ENCODE measurements at places on chromosomes 3 and 15.
A peak's percentile ranks its signal among the peaks of the same experiment; 100 is the strongest.

DNA sequence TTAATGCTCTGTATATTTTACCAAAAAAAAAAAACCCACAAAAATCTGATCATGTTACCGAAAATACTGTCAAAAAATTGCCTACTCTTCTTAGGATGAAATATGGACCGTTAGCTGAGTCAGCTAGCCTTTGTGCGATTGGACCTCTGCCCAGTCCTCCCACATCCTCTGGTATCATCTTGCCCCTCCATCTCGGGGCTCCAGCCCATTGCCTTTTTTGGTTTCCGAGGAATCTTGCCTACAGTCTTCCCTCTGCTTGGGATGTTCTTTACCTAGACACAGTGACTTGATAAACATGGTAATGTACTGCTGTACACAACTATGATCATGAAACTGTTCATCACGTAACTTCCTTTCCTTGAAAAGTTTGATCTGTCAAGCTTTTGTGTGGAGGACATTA is 371.4 kb downstream of the SV2B start:
- no peak for DNase-seq

DNA sequence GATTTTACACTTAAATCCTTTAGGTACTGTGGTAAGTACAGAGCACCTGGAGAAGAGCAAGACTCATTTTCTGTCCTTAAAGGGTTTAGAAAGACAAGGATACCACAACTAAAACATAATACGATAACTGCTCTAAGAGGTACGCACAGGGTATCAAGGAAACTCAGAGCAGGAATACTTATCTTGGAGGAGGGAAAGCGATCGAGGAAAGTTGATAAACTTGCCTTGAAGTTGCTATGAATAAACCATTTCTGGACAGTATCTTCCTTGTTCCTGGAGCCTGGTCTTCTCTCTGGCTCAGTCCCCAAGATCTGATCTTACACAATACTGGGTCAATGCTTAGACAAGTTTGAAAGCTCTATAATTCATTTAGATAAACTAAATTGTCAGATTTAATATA is 17.6 kb upstream of the GATM start:
- no peak for DNase-seq

GRCh38 chr15:60458721-60459120 is 20.2 kb downstream of the ICE2 start:
- no peak for DNase-seq

DNA sequence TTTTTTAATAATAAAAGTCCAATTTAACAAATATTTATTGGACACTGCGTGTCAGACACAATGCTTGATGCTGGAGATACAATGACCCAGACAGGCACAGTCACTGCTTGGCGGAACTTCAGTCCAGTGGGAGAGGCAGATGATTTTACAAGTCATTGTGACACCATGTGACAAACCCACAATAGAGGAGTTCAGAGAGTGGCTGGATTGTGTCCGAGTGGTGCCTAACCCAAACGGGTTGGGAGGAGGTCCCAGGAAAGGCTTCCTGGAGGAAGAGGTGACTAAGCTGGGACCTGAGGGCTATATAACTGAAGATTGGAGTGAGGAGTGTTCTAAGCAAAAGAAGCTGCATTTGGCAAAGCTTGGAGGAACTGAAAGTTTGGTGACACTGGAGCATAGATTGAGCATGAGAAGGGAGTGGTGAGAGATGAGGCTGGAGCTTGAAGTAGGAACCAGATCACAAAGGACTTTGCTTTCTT is 41.4 kb downstream of the CRTC3 start:
- DNase-seq, result no peak

DNA sequence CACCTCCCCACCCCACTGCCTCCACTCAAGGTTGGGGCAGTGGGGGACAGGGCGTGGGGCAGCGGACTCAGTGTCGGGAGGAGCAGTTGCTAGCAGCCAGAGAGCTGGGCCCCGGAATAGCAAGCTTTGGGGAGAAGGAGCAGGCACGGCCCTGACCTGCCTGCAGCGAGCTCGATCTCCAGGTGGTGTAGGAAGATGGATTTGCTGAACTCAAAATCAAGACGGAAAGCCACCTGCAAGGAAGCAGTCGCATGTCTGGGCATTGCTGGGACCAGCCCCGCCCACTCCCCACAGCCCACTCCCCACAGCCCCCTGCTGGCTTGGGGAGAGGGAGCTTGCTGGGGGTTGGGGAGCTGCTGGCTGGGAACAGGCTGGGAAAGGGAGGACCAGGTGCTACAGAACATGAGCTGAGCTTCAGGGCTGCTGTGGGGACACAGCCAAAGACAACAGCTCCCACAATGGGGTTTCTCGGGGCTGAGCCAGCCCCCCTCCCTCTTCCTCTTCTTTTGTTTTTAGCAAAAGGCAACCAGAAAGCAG is 38.0 kb downstream of the FEM1B start:
- no peak for DNase-seq

DNA sequence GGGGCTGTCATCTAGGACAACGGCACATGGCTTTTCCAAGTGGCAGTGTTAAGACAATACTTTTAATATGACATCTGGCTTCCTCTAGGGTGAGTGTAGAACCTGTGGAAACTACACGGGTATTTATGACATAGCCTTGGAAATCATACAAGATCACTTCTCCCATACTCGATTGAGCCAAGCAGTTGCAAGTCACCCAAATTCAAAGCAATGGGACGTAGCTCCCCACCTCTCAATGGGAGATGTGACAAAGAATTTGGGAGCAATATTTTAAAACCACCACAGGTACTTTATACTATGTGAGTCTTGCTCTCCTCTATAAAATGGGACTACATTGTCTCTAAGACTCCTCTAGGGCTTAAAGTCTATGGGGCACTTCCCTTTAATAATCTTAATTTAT is 93.5 kb downstream of the TGFBR2 start:
- DNase-seq, result no peak

- no peak for DNase-seq
These were observed 362.7 kb upstream of the ARRDC4 start for GRCh38 chr15:97597801-97598200.

DNA sequence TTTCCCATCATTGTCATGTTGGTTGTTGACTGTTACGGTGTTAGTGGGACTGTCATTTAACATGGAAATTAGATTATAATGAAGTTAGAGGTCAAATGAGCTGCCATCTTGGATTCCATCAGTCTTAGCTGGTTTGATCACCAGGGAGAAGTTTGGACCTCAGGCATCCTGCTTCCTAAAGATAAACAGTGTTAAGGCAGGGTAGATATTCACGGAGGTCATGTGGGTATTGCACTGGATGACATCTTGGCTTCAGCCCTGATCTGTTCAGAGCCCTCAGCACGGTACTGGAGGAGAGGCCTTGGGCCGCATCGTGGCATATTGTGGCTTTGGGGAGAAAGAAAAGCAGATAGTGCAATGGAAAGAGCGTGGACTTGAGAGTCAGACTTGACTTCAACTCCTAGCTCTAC is 11.1 kb upstream of the MUC20 start:
- DNase-seq, result no peak

DNA sequence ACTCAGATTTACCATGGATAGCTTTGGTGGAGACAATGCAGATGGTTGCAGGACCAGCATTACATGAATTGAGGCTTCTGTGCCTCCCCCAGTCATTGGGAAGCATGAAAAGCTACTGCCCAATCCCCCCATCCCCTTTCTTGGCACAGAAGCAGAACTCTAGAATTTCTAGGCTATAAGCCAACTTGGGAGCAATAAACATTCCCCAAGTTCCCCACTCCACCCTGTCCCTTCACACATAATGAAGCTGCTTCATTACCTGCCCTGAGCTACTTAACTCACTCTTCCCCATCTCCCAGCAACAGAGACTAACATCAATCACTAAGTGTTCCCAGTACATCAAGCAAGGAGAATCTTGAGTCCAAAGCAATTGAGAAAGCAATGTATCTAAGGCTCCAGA is 164.5 kb downstream of the RORA start:
- DNase-seq, result no peak

GRCh38 chr3:186273586-186273985 is 88.4 kb downstream of the DGKG start:
- DNase-seq, result no peak

GRCh38 chr15:89089316-89090230 is 1.3 kb downstream of the ABHD2 start:
- no peak for DNase-seq

- DNase-seq, result no peak
These were observed 61.5 kb downstream of the ASB7 start for GRCh38 chr15:100663915-100664281.

DNA sequence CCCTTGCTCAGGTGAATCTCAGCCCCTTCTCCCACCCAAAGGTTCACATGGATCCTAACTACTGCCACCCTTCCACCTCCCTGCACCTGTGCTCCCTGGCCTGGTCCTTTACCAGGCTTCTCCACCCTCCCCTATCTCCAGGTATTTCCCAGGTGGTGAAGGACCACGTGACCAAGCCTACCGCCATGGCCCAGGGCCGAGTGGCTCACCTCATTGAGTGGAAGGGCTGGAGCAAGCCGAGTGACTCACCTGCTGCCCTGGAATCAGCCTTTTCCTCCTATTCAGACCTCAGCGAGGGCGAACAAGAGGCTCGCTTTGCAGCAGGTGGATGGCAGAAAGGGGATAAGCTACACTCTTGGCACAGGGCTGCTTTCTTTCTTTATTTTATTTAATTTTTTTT is 4.5 kb downstream of the FAM131A start:
- DNase-seq, result peak; percentile 62

DNA sequence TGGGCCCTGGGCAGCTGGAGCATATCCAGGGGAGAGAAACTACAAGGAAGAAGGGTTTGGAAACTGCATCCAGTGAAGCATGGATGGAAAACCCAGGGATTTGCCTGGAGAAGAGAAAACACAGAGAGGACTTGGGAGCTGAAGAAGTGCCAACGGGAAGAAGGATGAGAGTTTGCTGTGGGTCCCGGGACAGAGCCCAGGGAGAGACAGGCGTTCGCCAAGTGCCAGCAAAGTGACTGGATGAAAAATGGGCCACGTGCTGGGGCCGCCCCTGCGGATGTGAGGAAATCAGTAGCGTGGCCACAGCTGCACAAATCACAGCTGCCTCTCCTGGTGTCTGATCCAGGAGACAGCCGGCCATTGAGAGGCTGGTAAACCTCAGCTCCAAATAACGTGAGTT is 70.4 kb downstream of the HES1 start:
- DNase-seq, result peak; percentile 69

DNA sequence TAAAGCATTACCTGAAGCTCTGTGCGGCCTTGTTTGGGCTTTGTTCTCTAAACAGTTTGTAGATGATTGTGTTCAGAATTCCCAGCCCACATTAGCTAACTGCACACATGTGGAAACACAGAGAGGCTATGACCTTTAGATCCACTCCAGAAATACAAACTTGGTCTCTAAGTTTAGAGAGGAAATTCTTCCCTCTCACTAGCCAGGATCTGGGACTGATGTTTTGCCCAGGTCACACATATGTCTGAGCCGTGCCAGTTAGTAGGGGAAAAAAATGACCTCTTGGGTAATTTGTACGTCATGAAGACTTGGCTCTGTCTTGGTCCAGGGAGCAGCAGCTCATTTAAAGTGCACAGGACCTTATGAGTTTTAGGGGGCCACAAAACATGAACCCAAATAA is 223.1 kb downstream of the RBMS3 start:
- DNase-seq, result no peak

DNA sequence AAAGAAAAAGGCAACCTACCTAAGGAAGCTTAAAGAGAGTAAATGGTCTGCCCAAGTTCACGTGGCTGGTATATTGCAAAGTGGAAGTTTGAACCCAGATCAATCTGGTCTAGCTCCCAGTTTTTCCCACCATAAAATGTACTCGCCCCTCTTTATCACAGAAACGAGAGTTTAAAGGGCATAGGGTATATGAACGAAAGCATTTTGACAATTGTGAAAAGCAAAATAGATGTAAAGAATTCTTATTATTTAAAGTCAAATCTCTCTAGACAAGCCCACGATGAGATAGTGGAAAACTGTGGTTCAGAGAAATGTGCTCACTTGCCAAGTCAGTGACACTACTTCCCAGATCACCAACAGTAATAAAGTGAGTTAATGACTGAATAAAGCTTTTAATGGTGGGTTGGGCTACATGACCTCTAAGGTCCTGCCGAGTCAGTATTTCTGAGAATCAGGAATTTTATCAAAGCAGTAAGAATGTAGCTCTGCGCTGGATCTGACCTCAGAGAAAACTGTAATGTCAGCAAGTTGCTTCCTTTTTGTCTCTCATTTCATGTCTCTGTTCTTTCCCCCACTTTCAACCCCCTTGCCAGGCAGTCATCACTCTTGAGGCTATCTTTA is 23.3 kb upstream of the NEO1 start:
- DNase-seq, result no peak

DNA sequence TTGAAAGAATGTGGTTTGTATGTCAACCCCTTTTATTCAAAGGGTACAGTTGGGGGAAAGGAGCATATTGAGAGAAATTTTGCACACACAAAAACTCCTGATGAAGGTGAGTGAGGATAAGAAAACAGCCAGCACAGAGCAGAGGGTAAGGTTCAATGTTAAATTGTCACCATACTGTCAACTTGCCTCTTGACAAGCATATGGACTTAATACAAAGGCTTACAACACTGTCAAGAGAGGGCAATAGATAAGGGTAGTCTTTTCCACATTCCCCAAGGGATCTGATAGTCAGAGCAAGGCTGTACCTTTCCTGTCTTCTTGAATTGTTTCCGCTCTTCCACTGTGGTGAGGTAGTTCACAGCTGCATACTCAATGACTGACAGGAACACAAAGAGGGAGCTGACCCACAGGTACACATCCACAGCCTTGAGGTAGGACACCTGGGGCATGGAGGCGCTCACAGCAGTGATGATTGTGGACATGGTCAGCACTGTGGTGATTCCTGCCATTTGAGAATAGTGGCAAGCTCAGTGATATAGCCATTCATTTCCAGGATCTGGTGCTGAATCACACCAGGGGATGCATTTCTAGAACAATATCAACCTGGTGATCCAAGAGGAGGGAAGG is 20.4 kb upstream of the RIOX2 start:
- DNase-seq, result no peak

GRCh38 chr3:36904641-36905040 is 40.2 kb downstream of the TRANK1 start:
- no peak for DNase-seq

DNA sequence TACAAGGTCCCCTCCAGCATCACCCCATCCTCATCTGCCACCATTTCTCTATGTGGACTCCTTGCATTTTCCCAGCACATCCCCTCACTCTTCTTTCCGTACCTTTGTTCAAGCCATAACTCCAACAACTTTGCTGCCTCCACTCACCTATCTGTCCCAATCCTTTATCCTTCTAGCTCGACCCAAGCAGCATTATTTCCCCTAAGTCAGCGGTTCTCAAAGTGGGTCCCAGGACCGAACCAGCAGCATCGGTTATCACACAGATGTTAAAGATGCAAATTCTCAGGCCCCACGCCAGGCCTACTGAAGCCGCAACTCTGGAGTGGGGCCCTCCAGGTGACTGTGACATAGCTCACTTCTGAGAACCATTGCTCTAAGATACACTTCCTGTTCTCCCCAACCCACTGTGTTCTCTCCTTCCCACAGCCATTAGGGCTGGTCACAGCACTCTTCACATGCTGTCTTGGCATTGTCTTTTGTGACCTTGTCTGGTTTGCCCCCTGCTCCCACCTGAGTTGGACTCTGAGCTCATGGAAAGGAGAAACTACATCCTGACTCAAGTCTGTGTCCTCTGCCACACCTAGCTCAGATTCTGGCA is 56.2 kb downstream of the AAGAB start:
- no peak for DNase-seq
